Iris pigment epithelial cell (primary cell): ENCODE measurements at places on chromosomes 7 and 10.

DNA sequence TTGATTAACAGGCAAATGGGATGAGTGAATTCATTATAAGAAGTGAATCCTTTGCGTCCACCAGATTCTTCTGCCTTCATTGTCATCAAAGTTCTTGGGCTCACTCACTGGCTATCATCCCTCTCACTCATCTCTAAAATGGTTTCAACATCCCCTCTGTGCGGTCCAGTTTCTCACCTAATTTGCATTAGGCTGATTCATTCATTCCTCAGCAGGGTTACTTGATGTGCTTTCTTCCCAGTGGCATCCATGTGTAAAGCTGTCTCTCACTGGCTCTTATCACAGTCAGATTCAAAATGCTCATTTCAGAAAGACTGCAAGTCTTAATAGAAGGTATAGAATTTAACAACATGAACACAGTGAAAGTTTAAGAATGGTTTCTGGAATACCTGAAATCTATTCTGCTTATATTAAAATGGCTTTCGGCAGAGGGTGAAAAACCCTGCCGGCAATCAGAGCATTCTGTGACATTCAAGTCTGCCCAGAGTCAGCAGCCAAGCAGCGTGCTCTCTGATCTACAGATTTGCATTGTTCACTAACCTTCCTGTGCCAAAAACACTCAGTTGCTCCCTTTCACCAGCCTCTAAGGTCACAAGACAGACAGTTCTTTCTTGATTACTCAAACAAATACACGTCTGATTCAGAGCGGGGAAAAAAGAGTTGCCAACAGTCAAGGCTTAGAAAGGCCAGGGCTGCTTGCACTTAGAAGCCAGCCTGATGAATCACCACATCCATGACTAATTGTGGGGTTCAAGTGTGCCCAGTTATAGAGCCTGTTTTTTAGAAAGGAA, 106.7 kb downstream of the TES start:
- DNase-seq = peak; percentile 100

- DNase-seq = no peak
Observed at GRCh38 chr10:107915215-107915610, 750.7 kb upstream of the SORCS1 start.

DNA sequence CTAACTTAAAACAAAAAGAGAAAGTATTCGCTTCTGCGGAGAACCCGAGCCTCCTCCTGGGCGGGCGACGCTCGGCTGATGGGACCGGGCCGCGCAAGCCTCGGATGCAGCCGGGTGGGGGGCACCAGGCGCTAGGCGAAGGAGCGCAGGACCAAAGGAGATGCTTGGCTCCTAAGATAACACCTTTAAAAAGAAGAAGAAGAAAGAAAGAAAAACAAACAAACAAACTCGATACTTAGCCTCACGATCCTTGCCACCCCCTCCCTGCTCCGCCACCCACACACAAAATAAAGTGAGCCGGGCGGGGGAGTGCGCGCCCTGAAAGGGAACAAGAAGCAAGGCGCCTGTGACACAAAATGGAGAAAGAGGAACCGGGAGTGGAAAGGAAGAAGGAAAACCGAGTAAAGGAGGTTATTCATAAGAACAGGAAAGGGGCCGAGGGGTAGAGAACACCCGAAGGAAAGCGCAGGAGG, 34.0 kb upstream of the EBLN1 start:
- peak; percentile 55 for DNase-seq

- no peak for DNase-seq
Observed at GRCh38 chr7:129989466-129989865, 36.7 kb upstream of the UBE2H start.
